Activated CD8-positive, alpha-beta memory T cell treated with anti-CD3 and anti-CD28 coated beads, Interleukin-2, amount 50 U/mL, for 4 hours (primary cell): ENCODE measurements at places on chromosomes 5 and 9.

DNA sequence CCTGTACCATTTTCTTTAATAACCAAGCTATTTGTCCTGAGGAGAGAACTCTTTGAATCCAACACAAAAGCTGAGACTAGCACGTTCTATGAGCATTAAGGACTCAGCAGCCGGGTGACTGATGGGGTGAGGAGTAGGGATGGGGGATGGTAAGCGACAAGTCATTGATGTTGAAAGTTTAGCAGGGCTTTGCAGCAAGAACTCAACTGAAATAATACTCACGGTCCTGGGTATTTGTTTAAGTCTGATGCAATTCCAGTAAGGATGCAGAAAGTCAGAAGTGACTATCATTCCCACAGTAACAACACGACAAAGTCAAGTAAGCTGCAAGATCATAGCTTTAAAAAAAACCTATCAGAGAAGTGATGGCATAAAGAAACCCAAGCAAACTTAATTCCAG is 131.1 kb downstream of the ACTL7B start:
- no peak for DNase-seq

- no peak for DNase-seq
Observed at GRCh38 chr9:130606887-130607600, 27.7 kb downstream of the FUBP3 start.

GRCh38 chr9:123036893-123037545 is 3.6 kb downstream of the GPR21 start:
- DNase-seq = no peak

- no peak for DNase-seq
Observed at GRCh38 chr5:154945695-154946301, 4.9 kb downstream of the MRPL22 start.

DNA sequence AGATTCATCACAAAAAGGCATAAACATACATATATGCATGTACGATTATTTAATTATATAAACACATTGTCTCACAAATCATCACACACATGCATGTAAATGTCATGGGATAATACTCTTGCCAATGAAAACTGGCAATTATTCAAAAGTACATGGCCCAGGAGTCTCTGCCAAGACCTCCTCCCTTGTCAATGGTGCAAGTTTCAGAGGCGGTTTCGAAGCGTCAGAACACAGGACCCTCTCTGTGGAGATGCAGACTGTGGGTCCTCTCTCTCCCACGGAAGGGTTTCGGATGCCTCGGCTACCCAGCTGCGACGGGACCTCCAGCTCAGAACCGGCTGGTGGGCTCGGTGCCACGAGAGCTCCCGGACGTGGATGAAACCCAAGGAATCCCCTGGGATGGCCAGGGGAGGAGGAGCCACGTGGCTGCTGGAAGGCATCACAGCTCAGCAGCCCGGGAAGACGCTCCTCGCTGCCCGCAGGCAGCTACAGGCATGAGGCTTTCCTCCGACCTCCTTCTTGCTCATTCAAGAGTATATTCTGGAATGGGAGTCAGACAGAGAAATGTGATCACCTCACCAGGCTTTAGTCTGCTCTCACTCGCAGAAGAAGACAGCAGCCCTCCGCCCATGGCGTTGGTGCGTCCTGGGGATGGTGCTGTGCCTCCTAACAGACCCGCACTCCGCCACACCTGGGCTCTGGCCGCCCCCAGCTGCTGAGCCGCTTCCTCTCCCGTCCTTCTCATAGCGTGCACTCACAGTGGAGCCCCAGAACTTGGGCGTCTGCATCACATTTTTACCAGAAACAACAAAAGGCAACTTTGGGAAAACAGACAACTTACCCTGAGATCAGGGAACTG is 308.8 kb downstream of the IRX2 start:
- DNase-seq = no peak

GRCh38 chr5:180618487-180618828 is 27.2 kb upstream of the SCGB3A1 start:
- DNase-seq = no peak
